ENCODE measurements at places on chromosomes 11 and 22. TPM values are rescaled to one million over a fixed set of nuclear protein-coding genes. Genes with fewer than 3 reads are reported as not detected.

DNA sequence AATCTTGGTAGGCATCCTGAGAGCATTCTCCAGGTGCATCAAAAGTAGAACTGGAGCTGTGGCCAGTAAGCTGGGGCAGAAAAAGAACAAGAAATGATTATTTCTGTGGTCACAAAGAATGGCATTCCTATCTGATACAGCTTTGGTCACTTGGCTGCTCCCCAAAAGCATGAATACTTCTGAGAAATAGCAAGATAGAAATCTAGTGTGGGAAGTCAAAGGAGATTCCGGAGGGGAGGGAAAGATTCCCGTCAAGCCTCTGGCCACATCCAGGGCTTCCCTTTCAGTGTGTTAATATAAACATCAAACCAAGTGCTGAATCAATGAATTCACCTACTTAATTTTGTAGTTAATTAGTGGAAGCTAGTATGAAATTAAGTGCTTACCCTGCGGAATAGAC is 1185.4 kb downstream of the LRRC4C start:
- no peak for DNase-seq

DNA sequence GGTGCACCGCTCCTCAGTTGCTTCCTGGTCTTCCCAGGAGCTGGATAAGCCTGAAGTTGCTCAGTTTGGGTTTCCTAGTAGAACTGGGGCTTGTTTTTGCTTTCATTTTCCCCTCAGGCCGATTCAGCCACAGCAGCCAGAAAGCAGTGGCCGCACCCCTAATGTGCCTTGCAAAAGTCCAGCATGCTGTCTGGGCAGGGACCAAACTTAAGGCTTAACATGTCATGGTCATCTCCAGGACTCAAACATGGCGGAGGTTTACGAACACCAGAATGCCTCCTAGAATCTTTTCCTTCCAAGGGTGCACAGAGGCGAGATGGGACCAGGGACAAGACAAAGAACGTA is 2.5 kb downstream of the GNG3 start:
- no peak for DNase-seq

GRCh38 chr11:68748061-68748460 is 3.3 kb downstream of the TESMIN start:
- DNase-seq = no peak

Gene TYR
- not detected for total RNA-seq

Gene PTPRCAP
- 197 TPM for total RNA-seq

All from GM12878 (cell line).